ENCODE measurements at places on chromosomes 11 and 22.

DNA sequence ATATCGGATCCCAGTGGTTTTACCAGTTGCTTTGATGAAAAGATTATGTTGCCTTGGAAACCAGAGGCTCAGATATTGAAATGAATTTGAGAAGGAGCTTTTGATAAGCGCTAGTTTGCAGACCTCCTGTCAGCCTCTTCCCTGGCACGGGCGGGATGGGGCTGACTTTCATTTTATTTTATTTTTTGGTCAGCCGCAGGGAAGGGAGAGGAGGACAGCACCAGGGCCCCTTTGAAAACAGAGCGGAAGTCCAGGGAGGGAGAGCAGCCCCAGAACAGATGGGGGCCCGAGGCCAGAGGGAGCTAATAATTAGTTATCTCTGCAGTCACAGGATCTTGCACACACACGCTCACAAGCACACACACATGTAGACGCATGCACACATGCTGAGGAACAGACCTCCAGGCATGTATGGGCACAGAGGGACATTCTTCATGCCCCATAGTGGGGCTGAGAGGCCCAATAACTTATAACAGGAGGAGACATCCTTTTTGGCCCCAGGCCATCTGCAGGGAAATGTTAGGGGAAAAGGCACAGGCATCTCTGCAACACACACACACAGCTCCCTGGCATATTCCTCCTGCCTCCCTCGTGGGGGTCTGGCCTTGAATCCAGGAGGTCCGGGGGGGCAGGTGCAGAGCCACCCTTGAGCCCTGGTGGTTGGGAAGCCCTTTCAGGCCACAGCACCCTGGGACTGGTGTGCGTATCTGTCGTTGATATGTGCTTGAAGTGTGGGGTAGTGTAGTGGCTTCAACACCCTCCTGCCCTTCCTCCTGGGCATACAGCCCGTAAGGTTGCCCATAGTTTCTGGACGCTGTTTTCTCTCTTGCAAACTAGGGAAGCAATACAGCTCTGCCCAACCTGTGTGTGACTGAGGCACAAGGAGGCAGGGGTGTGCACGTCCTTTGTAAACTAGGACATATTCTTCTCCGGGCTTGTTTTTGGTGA, 117.3 kb downstream of the CEP164 start:
- DNase-seq, result no peak

- peak; percentile 18 for DNase-seq
Measured at GRCh38 chr11:104823657-104824056, 74.6 kb downstream of the CASP12 start.

DNA sequence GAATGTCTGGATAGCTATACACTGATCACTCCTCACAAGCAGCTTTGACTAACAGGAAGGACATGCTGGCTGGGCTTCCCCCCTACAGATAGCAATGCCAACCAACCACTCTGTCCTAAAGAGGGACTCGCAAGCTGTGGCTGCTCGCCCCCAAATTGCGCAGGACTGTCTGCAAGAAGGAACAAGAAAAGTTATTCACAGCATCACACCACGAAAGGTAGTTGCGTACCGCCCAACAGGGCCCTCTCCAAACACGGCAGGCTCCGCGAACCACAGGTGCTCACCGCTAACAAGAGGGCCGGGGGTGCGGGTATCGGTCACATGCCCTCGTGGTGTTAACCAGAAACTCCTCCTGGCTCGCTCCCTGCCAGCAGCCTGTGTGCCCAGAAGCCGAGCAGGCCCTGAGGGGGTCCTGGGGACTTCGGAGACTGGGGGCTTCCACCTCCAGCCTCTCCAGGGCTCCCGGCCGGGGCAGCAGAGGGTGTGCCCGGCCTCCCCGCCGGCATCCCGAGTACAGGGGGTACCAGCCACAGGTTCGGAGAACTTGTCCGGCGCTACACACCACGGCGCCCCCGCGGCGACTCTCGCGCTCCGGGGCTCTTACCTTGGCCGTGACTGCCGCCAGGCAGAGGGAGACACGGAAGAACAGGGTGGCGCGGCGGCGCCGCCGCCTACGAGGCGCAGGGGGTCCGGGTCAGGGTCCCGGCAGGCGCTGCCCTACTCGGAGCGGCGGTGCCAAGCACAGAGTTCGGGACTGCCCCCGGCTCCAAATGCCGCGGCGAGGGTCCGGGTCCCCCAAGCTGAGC, 682 bp downstream of the LARGE1 start:
- peak; percentile 18 for DNase-seq

- DNase-seq, result no peak
Measured at GRCh38 chr22:33124471-33124870, 66.3 kb upstream of the SYN3 start.

- DNase-seq, result no peak
Measured at GRCh38 chr11:73124800-73125199, 17.3 kb downstream of the FCHSD2 start.

- DNase-seq, result no peak
Measured at GRCh38 chr22:26385164-26385563, 43.9 kb upstream of the ASPHD2 start.

DNA sequence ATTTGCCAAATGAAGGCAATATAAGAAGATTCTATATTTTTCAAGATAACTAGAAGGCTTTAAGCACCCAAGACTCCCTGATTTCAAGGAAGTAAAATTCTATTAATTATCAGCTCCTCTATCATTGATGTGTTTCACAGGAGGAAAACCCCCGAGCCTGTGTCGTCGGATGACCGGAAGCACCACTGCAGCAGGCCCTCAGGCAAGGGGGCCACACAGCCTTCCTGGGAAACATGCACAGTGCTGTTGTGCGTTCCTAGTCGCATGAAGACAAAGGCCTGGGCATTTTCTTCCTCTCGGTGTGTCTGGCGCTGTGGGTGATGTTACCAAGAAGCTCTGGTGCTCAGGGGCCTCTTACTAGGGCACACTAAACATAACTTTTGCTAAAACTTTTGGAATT, 16.4 kb downstream of the CLTCL1 start:
- DNase-seq, result no peak

DNA sequence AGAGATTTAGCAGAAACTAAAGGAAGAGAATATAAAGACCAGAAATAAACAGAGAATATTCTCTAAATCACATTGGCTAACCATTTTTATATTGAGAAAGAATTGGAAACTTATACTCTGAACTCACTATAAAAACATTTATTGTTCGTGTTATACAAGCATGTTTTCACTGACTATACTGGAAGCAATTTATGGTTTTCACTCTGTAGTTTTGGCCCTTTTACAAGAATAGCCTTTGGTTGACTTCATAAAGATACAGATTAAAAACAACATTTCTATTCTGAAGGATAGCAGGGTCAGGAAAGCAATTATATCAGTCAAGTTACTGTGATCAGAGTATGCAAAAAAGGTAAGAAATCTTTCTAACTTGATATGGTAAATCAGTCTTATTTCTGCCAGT, 965.7 kb upstream of the FAT3 start:
- DNase-seq, result no peak

GRCh38 chr11:46541593-46542371, 52.0 kb downstream of the AMBRA1 start:
- no peak for DNase-seq

- DNase-seq, result peak; percentile 9
Measured at GRCh38 chr22:50670513-50670912, 2.1 kb upstream of the SHANK3 start.

GRCh38 chr11:97905671-97906070, 1115.1 kb upstream of the CNTN5 start:
- no peak for DNase-seq

DNA sequence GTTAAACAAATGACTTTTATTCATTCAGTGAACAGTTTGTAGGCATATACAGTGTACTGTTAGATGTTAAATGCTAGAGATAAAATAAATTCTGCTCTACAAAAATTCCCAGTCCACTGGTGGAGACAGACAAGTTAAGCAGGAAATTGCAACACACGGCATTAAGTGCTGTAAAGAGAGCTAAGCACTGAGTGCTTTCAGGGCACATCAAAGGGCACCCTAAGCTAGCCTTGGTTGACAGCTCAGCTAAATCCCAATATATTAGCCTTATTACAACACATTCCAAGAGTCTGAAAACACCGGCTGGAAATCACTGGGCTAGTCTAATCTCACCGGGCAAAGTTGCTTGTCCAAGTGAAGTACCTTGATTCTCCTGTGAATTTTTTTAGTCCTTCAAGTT, 55.1 kb downstream of the NOX4 start:
- peak; percentile 91 for DNase-seq

DNA sequence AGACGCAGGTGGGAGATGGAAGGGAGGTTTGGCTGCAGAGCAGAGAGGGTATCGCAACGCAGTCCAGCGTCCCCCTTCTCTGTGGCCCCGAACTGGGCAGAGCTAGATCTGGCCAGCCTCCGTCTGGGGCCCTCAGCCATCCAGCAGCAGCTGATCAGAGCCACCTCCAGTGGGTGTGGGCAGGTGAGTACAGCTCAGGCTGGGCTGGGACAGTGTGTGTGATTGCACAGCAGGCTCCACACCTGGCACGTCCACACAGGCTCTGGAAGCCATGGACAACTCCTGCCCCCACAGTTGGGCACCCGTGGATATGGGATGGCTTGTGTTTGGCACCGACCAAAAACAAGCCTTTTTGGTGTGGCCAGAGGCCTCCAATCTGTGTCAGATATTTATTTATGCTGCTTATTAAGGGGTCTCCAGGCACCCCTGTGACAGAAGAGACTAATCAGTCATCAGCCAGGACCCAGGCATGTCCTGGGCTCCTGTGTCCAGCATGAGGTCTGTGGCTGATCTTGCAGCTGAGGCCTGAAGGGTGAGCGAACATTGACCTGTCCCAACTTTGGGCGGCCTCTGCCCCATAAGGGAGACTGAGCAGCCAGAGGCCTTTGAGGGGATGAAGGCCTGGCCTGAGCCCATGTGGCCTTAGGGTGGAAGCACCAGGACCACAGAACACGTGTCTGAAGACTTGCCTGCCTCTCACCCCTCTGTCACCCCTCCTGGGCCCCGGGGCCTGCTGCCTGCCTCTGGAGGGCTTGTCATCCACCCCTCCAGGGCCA, 18.6 kb downstream of the POLR3H start:
- DNase-seq, result no peak

Measured in choroid plexus epithelial cell (primary cell).